ENCODE measurements at places on chromosomes 1 and 21.

DNA sequence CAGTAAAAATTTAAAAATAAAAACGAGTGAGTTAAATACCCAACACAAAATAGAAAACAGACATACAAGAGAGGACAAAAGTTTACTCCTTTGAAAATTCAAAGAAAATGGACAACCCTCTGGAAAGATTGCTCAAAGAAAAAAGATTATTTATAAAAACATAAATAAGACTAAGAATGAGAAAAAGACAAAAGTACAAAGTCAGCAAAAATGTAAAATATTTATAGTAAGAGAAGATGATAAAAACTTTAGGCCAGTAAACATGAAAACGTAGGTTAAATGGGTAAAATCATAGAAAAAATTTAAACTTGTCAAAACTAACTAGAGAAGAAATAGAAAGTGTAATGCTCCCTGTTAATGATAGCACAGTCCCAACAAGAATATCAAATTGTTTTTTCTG lies 31.9 kb upstream of the SLC45A1 start:
- DNase-seq, result no peak

GRCh38 chr1:198845851-198846250 lies 207.0 kb downstream of the PTPRC start:
- no peak for DNase-seq

GRCh38 chr1:202187041-202187671 lies 6.4 kb upstream of the LGR6 start:
- DNase-seq, result no peak

DNA sequence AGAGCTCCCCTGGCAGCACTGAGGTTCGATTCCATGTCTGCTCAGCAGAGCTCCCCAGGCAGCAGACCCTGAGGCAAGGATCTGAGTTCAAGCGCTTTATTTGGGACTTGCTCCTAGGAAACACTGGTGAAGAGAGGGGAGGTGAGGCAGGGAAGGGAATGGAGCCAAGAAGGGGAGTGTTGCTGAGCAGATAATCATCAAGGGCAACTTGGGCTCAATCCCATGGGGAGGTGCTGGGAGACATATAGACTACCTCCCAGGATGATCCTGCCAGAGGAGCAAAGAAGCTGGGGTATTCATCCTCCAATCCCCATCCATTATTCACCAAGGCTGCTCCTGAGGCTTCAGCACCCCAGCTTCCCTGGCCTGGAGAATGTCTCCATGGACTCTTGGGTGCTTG lies 47.0 kb downstream of the GRIK3 start:
- DNase-seq, result no peak

- no peak for DNase-seq
Measured at GRCh38 chr1:178849918-178850317, 21.0 kb downstream of the ANGPTL1 start.

GRCh38 chr1:29456685-29457435 lies 220.5 kb downstream of the PTPRU start:
- no peak for DNase-seq

GRCh38 chr1:3907031-3907534 lies 7.0 kb upstream of the C1orf174 start:
- no peak for DNase-seq

GRCh38 chr1:51070011-51070410 lies 32.0 kb upstream of the C1orf185 start:
- no peak for DNase-seq

GRCh38 chr1:11397151-11397901 lies 81.6 kb upstream of the DISP3 start:
- no peak for DNase-seq
